Calu3 (cell line): ENCODE measurements at places on chromosomes 3 and 15.

- no peak for DNase-seq
Observed at GRCh38 chr3:177451864-177452830, 254.9 kb upstream of the TBL1XR1 start.

DNA sequence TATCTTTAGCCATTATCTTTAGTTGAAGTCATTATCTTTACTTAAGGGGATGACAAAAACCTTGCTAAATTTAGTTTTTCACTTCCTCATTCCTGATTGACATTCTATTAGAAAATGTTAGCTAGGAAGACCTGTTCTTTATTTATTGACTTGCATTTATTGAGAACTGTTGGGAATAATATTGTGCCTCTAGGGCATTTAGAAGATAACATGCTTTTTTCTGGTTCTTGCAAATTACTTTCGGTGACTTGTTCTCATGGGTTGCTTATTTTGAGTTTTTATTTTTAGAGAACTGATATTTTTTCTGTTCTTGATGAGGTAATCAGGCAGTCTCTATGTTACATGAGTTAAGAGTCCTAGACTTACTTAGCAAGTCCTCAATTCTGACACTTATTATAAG, 48.3 kb upstream of the CTDSPL start:
- no peak for DNase-seq

DNA sequence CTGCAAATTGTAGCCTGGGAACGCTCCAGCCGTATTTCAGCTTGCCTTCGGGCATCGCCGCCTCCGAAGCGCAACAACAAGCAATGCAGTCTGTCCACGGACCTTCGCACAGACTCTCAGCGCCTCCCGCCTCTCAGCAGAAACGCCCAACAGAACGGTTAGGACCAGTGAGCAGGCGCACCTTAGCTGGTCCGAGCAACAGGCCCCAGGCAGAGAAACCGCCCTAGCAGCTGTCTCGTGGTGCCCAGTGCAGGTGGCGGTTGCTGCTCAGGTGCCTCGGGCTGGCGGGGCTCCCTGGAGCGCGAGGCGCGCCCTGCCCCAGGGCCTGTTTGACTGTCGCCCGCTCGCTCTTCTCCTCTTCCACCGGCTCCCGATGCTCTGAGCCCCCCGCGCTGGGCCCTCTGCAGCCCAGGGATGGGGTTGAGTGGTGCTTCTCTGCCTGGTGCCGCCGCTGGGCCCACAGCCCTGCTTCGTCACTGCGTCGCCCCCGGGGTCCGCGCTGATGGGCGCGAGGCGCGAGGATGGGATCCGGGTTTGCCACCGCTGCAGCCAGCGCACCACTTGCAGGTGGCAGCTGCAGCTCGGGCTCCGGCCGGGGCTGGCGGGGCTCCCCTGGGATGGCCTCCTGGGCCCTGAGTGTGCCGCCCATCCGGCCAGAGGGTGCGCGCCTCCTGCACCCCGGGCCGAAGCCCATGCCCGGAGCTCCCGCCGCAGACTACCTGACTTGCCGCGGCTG, 268.4 kb upstream of the FRG2C start:
- no peak for DNase-seq

GRCh38 chr3:16079519-16079918, 95.0 kb upstream of the GALNT15 start:
- no peak for DNase-seq

DNA sequence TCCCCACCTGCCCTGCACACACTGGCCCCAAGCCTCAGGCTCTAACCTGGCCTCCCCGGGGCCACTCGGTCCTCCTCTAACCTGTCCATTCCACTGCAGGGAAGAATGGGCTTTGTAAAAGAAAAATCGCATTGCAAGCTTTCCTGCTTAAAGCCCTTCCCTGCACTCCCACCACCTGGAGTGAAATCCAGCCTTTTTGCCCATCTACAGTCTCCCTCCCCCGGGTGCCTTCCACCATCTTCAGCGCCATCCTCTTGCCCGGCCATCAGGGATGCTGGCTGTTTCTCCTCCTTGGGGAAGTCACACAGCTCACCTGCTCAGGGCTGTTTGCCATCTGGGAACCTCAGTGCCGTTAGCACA, 266.9 kb downstream of the OCA2 start:
- DNase-seq, result no peak

GRCh38 chr3:156183396-156183795, 63.0 kb downstream of the KCNAB1 start:
- DNase-seq, result no peak

- DNase-seq, result no peak
Observed at GRCh38 chr3:45269952-45270351, 43.9 kb upstream of the TMEM158 start.

- peak; percentile 98 for DNase-seq
Observed at GRCh38 chr15:76931397-76932134, at the start of gene RCN2. Gene RCN2, plus strand, starts transcription at chr15:76931749. Its CDS starts 93 bp downstream, at chr15:76931842.

DNA sequence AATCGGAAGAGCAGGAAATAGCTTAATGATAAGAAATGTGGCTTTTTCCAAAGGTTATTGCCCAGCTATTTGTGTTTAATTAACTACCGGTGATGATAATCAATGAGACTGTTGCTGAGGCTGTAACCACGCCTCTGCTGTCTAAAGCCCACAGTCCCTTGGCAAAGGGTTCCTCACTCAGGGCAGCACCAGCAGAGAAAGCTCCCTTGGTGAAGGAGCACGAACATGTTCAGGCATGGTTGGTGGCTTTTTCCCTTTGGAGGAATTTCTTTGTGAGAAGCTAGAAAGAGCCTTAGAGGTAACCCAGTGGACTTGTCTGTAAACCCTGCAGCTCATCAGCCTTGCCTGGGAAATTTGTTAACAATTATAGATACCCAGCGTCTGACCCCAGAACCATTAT, 7.5 kb upstream of the ST6GAL1 start:
- DNase-seq, result no peak

DNA sequence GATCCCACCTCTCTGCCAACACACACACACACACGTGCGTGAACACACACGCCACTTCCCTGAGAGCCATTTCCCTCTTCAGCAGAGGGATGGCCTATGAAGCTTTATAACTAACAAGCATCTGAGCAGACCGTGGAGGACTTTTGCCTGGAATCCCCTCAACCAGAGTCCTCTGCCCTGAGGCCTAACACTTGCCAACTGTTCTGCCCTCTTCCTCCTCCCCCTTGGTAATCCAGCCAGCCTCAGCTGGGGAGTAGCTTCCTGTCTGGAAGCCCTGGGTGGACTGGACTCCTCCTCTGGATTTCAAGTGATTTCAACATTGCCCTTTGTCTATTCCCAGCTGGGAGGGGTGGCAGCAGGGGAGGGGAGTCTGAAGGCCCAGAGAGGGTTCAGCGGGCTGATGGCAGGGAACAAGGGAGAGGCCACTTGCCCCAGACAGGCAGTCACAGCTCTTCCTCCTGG, 68.4 kb upstream of the HACD2 start:
- DNase-seq, result no peak

DNA sequence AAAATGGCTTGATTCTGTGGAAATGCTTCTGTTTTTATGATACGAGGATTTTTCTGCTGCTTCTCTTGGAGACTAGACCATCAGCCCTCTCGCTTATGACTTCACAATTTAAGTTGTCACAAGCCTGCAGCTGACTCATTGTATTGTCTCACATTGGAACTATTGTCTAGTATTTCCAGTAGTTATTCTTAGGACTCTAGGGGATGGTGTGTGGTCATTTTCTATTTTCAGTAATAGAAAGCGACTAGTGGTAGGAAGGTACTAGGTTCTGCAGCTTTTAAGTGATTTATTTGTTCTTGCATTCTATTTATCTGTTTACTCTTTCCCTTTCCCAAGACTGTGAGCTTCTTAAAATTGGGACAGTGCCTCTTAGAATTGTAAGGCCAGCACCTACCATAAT, 66.3 kb upstream of the CRTC3 start:
- no peak for DNase-seq

- DNase-seq, result no peak
Observed at GRCh38 chr3:55541016-55541415, 53.9 kb upstream of the WNT5A start.

GRCh38 chr3:123861081-123861836, 22.9 kb downstream of the MYLK start:
- DNase-seq, result no peak

DNA sequence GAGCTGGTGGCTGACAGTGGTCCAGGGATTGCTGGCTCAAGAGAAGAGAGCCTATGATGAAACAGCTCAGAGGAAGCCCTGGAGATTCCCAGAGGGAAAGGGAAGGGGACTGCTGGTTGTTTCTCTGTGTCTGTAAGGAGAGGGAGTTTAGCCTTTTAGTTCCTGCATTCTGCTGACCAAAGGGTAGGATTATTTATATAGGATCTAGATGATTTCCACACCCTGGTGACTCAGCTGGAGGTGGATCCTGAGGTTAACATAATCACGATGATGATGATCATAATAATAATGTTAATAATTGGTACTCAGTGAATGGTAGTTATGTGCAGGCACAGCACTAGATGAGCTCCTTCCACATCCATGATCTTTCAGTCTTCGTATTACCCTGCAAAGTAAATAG, 144.9 kb downstream of the EPHB1 start:
- DNase-seq, result no peak

DNA sequence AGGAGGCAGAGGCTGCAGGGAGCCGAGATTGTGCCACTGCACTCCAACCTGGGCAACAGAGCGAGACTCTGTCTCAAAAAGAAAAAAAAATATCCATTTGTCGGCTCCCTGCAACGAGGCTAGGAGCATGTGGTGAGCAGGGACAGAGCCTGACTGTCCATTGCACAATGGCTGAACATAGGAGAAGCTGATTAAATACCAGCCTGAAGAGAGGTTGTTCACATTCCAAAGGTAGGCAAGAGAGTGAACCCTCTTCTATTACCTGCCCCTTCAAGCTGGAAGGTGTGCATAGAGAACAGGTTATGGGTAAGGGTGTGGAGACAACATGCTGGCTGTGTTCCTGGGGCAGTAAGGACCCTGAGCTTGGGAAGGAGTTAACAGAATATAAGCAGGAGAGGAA, 78.7 kb downstream of the DAPK2 start:
- DNase-seq, result no peak

DNA sequence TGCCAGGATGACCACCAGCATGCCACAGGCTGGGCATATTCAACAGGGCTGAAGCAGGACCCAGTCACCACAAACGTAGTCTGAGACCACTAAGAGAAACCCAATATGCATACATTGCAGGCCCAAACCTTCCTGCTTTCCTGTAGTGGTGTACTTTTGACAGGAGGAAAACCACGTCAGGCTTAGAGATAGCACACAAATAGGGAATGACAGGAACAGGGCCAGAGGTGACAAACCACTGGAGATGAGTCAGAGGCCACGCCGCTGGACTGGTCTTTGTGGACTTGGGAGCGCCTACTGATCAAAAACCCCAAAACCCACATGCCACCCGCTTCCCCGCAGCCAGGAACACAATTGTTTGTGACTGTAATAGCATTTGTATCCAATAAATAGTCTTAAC, 3.6 kb upstream of the EFCAB12 start:
- no peak for DNase-seq

GRCh38 chr3:72614394-72615074, 233.7 kb downstream of the SHQ1 start:
- no peak for DNase-seq

DNA sequence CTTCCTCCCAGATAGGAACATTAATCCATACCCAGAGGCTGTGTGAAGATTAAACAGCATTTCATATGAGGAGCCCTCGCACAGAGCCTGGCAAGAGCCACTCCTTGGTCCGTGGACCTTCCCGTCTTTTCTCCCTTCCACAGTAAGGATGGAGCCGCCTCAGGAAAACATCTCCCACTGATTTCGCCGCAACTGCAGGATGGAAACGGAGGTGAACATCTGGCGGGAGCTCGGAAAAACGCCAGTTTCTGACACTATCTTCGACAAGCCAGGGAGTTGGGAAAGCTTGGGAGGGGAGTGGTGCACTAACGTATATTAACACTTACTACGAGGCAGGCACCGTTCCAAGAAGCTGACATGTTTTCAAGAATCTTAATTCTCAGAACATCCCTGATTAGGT, 157.9 kb downstream of the XXYLT1 start:
- no peak for DNase-seq

DNA sequence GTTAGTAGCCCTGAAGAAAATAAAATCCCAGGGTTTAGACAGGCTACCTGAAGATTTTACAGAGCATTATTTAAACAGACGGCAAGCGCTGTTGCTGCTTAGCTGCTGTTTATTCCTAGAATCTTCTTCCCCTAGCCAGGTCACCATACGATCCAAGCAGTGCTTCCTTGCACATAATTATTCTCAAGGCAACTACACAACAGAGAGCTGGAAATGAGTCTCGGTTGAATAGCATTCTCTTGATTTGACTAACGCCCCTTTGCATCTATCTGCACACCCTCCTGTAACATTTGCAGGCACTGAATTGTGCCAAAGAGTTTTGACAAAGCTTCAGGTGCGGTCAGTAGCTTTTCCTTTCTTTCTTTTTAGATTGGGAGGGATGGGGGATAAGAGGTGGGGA, 564.4 kb downstream of the TBL1XR1 start:
- no peak for DNase-seq

DNA sequence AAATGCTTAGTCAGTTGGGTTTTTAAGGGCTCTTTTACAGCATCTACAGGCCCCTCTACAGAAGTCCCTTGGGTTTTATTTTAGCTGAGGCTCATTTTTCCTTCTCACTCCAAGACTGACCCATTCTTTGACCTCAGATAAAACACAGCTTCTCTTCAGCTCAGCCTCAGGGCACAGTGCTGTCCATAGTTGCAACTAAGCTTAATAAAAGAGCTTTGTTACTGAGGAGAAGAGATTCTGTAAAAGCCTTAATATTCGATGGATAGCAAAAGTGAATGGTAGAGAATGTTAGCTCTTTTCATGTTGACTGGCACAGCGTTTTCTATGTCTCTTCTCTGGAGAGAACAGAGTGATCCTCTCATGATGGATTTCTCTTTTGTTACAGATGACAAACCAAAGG, 277.9 kb downstream of the BBX start:
- no peak for DNase-seq
